ENCODE measurements at places on chromosomes 2 and 18. TPM values are rescaled to one million over a fixed set of nuclear protein-coding genes. Genes with fewer than 3 reads are reported as not detected.

DNA sequence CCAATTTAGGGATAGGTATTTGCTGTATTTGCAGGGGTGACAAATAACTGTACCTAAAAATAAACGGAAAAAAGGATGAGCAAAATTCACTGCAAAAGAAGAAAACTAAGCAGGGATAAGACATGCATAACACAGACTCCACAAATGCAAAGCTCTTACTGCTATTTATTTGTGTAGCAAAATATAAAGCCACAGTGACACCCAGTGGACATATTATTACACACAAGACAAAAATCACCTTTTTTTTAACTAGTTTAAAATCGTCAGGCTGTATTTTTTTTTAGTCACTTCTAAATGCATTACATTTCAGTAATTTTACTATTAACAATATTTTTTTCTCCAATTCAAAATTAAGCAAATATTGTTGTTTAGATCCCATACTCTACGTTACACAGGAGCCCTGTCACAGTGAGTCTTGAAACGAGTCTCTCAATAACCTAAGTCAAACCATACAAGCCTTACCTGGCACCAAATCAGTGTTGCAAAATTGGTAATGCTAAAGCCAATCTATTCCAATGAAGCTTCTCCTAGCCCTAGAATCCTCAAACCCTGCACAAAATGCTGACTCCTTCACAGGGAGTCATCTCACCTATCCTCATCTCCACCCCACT lies 23.7 kb downstream of the METTL4 start:
- H3K27me3 ChIP-seq: no peaks in the 10 kb centered on the region
- H3K4me1 ChIP-seq: no peaks in the 10 kb centered on the region
- DNase-seq: no peak
- H3K36me3 ChIP-seq: peaks cover 3% of the 10 kb centered on the region
- no peak overlapping the region for H3K4me3 ChIP-seq

- H3K27ac ChIP-seq: no peak overlapping the region
- DNase-seq: no peak
- H3K4me1 ChIP-seq: no peaks in the 10 kb centered on the region
- no peak overlapping the region for H3K4me3 ChIP-seq
Measured at GRCh38 chr2:7034303-7034702, 117.1 kb downstream of the RNF144A start.

RASGRP3 gene
- 16.2 TPM for total RNA-seq

PKDCC gene
- 75.8 TPM for total RNA-seq

CFC1 gene
- total RNA-seq: not detected
